Tibial nerve (tissue), 4 donors: ENCODE measurements at places on chromosomes 12 and 14. TPM values are rescaled to one million over a fixed set of nuclear protein-coding genes. Genes with fewer than 3 reads are reported as not detected.

The DPPA3 gene
- not detected for total RNA-seq

The CNTN1 gene
- total RNA-seq: 32.1 TPM

The TAS2R46 gene
- total RNA-seq: 2.1 TPM

The DTD2 gene
- total RNA-seq: 40.0 TPM

The CLEC2B gene
- total RNA-seq: 40.4 TPM

The TAS2R8 gene
- total RNA-seq: not detected

The GDF3 gene
- not detected for total RNA-seq

The PRIMA1 gene
- 29.8 TPM for total RNA-seq

The AQP5 gene
- total RNA-seq: not detected

The TMEM229B gene
- total RNA-seq: 5.7 TPM

The TMEM132D gene
- total RNA-seq: under 0.01 TPM

GRCh38 chr14:29821242-29821641 is 106.4 kb downstream of the PRKD1 start:
- H3K4me3 ChIP-seq: no peak overlapping the region
- H3K36me3 ChIP-seq: no peaks in the 10 kb centered on the region
- no peaks in the 10 kb centered on the region for H3K4me1 ChIP-seq
- no peaks in the 10 kb centered on the region for H3K27me3 ChIP-seq

DNA sequence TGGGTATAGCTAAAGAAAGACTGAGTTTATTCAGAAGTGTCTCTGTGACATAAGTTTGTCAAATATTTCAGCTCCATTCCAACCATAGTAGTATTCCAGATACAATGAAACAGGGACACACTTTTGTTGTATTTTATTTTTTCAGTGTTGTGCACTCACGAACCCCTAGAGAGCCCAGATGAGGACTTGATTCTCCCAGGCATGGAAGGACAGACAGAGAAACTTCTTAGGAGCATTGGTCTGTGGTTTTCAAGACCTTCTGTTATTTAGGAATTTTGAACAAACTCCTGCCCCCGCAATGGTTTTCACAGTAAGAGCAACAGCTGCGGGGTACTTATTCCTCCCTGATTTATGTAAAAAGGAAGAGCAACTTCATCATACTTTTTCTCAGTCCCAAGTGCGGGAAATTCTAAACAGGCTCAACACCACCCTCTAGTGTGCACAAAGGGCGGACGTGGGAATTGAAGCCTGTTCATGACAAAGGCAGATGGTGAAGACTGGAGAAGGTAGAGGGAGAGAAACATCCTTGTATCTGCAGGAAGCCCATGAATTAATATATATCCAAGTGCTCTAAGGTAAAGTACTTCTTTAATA is 147.6 kb downstream of the PAH start:
- no peak overlapping the region for H3K27ac ChIP-seq
- peaks cover 4% of the 10 kb centered on the region for H3K4me1 ChIP-seq
- H3K4me3 ChIP-seq: no peak overlapping the region
- H3K27me3 ChIP-seq: no peaks in the 10 kb centered on the region
- H3K36me3 ChIP-seq: no peaks in the 10 kb centered on the region

GRCh38 chr12:20490213-20490612 is 121.9 kb downstream of the PDE3A start:
- H3K36me3 ChIP-seq: no peaks in the 10 kb centered on the region
- no peaks in the 10 kb centered on the region for H3K4me1 ChIP-seq
- no peaks in the 10 kb centered on the region for H3K27me3 ChIP-seq
- no peak for DNase-seq
- no peak overlapping the region for H3K4me3 ChIP-seq

DNA sequence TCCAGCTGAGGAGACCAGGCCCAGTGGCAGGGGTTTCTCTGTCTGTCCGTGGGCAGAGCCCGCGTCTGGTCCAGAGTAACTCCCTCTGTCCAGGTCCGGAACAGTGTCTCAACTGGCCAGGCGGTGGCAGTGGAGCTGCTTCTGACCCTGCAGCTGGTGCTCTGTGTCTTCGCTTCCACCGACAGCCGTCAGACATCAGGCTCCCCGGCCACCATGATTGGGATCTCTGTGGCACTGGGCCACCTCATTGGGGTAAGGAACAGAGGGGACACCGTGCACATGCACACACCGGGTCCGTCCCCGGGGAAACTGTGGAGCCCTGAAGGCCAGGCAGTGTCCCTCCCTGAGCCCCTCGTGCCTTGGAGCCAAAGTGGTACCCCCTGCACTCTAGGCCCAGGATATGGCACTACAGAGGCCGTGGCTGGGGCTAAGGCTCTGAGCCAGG is 1.5 kb downstream of the AQP6 start:
- no peaks in the 10 kb centered on the region for H3K27me3 ChIP-seq
- H3K27ac ChIP-seq: no peak overlapping the region
- DNase-seq: peak; percentile 51
- no peaks in the 10 kb centered on the region for H3K36me3 ChIP-seq
- H3K4me3 ChIP-seq: no peak overlapping the region

DNA sequence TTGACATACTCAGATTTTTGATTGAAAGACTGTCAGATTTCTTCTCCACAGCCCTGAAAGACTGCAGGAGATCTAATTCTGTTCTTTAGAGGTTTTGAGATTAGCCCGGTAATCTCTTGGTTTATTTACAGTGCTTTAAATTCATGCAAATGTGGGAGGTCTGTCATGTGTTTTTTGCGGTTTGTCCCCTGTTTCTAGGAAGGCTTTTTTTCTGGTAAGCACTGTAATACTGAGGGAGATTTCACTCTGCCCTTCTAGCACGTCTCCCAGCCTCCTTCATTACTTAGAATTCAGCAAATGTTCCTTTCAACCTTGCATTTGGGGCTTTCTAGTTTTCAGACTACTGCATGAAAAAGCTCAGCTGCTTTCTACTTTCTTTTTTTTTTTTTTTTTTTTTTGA is 31.1 kb downstream of the GPHN start:
- H3K4me1 ChIP-seq: no peaks in the 10 kb centered on the region
- H3K27me3 ChIP-seq: no peaks in the 10 kb centered on the region
- no peak overlapping the region for H3K27ac ChIP-seq
- H3K36me3 ChIP-seq: no peaks in the 10 kb centered on the region
- H3K4me3 ChIP-seq: no peak overlapping the region

GRCh38 chr12:1619587-1619986 is 9.4 kb upstream of the WNT5B start:
- DNase-seq: no peak
- no peaks in the 10 kb centered on the region for H3K36me3 ChIP-seq
- no peak overlapping the region for H3K4me3 ChIP-seq

DNA sequence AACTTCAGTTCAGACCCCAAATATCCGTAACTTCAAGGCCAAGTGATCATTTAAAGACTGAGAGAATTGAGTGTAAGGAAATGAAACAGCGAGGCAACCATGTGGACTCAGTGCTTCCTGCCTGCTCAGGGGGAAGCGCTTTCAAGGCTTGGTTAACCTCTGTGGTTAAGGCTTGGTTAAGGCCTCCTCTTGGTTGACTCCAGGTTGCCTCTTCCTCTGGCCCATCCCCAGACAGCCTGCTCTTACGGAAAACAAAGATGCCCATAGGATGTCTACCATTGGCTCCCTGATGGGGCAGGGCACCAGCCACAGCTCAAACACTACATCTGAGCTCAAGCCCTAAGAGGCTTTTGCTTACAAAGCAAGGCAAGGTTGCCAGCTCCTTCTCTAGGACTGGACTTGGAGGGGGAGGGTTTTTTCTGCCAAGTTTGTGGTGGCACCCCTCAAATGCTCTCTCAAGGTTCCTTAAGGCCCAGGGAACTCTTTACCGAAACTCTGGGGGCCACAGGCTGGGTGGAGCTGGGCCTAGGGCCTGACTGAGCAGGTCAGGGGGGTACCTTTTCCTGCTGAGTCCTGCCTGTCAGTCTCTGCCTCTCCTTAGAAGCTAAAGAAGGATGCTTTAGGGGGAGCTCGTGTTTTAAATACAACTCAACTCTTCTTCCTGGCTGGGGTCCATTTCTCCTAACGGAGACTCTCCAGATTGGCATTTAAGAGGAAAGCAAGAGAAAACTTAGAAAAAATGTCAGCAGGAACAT is 13.7 kb downstream of the COL2A1 start:
- H3K4me1 ChIP-seq: no peaks in the 10 kb centered on the region
- DNase-seq: no peak
- H3K4me3 ChIP-seq: no peak overlapping the region

DNA sequence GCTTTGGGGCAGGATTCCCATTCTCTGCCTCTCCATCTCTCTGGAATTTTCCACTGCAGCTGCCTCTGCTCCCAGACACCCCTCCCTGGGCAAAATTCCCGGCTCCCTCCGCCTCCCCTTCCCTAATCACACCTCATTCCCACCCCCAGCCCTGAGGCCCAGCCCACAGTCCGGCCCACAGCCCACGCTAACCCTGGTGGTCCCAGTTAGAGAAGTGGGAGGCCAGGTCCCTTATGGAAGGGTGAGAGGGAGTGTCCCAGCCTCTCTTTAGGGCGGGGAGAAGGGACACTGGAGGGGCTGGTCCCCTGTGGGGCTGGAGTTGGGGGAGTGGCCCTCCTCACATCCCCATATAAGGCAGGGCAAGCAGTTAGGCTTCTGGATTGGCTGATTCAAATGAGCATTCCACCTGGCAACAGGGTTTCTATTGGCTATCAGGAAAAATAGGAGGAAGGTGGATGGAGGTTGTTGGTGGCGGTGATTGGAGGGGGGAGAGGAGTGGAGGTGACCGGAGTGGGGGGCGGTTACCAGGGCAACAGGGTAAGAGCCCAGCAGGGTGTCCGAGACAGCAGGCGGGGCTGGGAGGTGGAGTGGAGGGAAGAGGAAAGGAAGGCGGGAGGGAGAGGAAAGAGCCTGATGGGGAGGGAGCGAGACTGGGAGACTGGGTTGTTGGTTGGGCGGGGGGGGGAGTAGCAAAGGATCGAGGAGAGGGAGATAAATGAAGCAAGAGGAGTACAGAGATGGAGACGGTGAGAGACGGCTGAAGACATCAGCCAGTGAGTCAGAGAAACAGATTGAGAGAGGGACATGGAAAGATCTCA is 1.9 kb upstream of the PTMS start:
- peaks cover 48% of the 10 kb centered on the region for H3K4me1 ChIP-seq
- no peaks in the 10 kb centered on the region for H3K36me3 ChIP-seq
- H3K27ac ChIP-seq: peak overlapping the region; percentile 95
- no peak overlapping the region for H3K4me3 ChIP-seq
- peak; percentile 80 for DNase-seq
- H3K27me3 ChIP-seq: no peaks in the 10 kb centered on the region

GRCh38 chr14:21084998-21085853 is 13.2 kb downstream of the ZNF219 start:
- no peaks in the 10 kb centered on the region for H3K4me1 ChIP-seq
- DNase-seq: no peak
- H3K4me3 ChIP-seq: no peak overlapping the region

DNA sequence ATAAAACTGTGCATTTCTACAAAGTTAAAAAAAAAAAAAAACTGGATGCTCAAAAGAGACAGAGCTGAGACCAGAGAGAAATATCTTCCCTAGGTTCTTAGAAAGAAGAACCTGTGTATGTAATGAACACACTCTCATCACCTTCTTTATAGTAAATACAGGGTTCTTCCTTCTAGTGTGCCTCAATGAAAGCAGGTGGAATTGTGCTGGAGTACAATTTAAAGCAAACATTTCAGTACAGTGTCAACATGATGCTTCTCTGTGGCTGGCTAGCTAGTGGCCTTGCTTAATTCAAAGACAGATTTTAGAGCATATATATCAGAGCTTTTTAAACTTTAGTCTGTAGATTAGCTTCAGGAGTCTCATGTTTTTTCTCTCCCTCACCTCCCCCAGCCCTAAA is 249.8 kb upstream of the ARHGAP5 start:
- no peak for DNase-seq
- no peaks in the 10 kb centered on the region for H3K4me1 ChIP-seq
- no peaks in the 10 kb centered on the region for H3K27me3 ChIP-seq
- no peak overlapping the region for H3K27ac ChIP-seq
- H3K4me3 ChIP-seq: no peak overlapping the region

GRCh38 chr12:49417558-49417957 is 50.3 kb downstream of the SPATS2 start:
- H3K36me3 ChIP-seq: no peaks in the 10 kb centered on the region
- no peak overlapping the region for H3K27ac ChIP-seq
- H3K27me3 ChIP-seq: no peaks in the 10 kb centered on the region
- no peak overlapping the region for H3K4me3 ChIP-seq
- H3K4me1 ChIP-seq: no peaks in the 10 kb centered on the region
- DNase-seq: no peak

DNA sequence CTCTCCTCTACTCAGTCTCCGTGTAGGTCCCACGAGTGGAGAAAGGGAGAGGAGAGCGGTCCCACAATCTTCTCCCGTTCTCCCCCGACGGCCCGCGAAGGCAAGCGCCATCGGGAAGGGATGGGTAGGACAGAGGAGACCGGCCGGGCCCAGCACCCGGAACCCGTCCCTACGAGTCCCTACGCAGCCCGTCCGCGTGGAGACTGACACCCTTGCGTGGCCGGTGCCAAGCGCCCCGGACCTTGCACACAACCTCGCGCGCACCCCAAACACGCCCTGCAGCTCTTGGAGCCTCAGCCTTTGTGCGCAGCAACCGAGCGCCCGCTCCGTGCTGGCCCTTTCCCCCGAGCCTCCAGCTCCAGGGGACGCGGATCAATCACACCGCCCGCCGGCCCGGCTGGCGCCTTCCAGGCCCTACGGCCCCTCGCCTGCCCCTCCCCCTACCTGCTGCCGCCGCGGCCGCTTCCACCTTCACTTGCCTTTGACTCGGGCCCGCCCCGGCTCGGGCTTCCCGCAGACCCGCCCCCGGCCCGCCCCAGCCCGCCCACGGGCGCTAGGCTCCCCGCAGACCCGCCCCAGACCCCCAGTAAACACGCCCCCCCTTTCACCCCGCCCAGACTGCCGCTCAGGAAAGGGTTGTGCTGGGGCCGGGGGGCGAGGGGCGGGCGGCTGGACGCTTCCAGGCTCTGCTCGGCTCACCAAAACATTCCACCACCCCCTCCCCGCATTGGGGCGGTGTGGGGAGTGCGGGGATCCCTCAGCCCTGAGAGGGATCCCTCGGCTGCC is at the start of gene NDRG2:
Gene NDRG2 (minus strand): TSS at position 477 of the 786 bp plus-strand sequence. CDS start 1,746 bp downstream, outside the sequence.
- H3K4me1 ChIP-seq: peaks cover 7% of the 10 kb centered on the region
- DNase-seq: peak; percentile 72
- H3K36me3 ChIP-seq: peaks cover 2% of the 10 kb centered on the region
- peak within 1 kb of the TSS; percentile 94 for H3K27ac ChIP-seq
- H3K27me3 ChIP-seq: no peaks in the 10 kb centered on the region

DNA sequence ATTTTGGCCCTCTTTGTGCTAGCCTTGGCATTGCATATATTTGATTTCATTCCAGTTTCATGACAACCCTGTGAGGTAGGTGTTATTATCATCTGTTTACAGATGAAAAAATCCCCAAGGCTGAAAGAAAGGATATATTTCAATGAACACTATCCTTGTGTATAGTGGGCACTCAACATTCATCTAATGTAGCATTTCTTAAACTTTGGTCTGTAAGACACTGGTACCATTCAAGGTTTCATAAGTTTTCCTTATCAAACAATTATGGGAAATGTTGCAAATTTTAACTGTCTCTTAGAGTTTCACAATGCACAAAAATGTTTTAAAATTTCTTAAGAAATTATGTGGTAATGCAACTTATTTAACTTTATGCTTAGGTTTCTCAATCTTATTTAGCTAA is 44.3 kb downstream of the ATP23 start:
- H3K27ac ChIP-seq: no peak overlapping the region
- no peak overlapping the region for H3K4me3 ChIP-seq
- H3K4me1 ChIP-seq: no peaks in the 10 kb centered on the region
- no peaks in the 10 kb centered on the region for H3K36me3 ChIP-seq
- no peaks in the 10 kb centered on the region for H3K27me3 ChIP-seq
- no peak for DNase-seq
